ENCODE measurements at places on chromosomes 5 and 9.
A peak's percentile ranks its signal among the peaks of the same experiment; 100 is the strongest.

DNA sequence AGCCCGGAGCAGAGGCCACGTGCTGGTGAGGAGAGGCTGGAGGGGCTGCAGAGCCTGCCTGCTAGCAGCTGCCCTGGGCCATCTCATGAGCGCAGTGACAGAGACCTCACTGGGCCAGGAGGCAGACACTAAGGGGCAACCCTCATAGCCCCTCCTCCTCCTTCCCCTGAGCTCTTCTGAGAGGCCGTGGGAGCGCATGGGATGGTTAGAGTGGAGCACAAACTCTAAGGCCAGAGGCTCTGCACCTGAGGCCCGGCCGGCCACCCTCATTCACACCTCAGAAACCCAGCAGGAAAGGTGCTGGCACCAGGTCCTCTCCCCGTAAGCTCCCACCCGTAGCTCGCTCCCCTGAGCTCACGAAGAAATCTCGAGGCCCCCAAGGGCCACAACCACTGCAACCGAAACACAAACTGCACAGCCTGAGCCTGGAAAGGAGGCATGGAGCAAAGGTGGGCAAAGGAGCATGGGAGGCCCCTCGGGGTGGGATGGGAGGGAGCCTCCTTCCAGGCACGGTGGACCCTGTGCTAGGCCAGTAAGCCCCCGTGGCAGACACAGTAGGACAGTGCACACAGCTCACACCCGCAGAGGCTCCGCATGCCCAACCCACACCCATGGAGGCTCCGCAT is 17.7 kb downstream of the CAMSAP1 start:
- DNase-seq = no peak

- DNase-seq = no peak
These were observed 6.8 kb downstream of the DNAJB5 start for GRCh38 chr9:34996181-34996904.

GRCh38 chr9:13378154-13378553 is 98.7 kb upstream of the MPDZ start:
- DNase-seq = no peak

GRCh38 chr5:55636683-55637082 is 75.4 kb downstream of the SLC38A9 start:
- no peak for DNase-seq

- DNase-seq = no peak
These were observed 86.2 kb downstream of the PTPN3 start for GRCh38 chr9:109411798-109412352.

DNA sequence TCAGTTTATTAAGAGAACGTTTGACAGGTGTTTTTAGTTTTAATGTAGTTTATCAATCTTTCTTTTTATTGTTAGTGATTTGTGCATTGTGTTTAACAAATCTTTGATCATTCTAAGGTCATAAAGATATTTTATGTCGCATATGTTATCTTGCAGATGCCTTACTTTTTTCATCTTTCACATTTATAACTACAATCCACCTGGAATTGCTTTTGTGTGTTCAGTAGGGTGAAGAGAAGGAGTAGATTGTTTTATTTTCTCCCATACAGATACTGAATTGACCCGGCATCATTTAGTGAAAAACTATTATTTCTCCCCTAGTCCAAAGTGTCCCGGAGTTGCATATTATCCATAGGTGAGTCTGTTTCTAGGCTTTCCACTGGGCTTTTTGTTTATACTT is 179.4 kb upstream of the RGMB start:
- DNase-seq = no peak

- DNase-seq = no peak
These were observed 4.8 kb upstream of the F2RL1 start for GRCh38 chr5:76813982-76814562.

DNA sequence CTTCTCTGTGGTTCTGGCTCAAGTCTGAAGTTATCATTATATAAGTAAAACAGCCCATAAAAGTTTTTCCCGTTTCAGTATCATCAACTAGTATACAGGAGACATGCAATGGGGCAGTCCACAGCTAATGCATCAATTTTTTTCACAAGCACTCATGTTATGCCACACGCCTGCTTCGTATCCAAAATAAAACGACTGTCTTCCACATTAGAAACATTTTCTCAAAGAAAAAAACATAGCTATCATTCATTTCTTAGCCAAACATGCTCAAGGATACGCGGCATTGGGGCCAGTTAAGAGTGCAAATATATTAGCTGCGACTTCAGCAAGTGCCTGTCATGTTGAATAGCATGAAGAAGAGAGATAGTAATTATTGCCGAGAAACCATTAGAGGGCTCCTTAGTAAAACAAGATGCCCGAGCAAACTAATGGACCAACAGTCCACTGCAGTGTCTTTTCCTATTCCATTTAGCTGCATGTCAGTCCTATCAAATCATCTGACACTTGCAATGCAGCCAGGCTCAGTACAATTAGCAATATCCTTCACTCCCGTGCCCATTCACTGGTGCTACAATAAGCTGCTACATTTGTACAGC is 68.5 kb downstream of the BNC2 start:
- DNase-seq = no peak

- DNase-seq = no peak
These were observed 92.7 kb downstream of the TRIO start for GRCh38 chr5:14235872-14236271.

DNA sequence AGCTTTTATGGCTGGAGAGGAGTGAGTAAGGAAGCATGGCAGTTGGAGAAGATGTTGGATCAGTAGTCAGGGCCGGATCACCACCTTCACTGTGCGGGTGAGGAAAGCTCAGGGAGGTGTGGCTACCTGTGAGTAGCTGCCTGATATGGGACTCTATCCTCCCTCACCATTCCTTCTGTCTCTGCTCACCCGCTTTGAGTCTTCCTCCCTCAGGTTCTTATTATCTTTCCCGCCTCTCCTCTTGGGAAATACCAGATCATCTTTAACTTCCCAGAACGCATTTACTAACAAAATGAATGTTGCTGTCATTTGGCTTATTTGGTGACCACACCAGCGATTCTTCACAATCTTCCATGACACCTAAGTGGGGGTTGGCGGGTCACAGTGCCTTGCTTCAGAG is 140.7 kb upstream of the GPR151 start:
- DNase-seq = no peak

DNA sequence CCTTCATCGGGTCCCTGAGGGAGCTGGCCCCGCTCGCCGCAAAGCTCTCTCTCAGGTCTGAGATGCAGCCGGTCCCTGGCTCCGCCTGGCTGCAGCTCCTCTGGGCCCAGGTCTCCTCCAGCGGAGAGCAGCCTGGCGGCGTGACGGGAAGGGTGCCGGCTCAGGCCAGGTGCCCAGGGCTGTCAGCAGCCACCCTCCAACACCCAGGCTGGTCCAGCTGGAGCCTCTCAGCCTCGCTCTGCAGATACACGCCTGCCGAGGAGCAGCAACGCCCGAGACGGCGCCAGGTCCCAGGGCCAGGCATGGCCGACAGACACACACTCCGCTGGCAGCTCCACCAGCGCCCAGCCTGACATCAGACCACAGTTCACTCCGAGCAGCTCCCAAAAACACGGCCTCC is 25.6 kb downstream of the FAM163B start:
- peak; percentile 20 for DNase-seq

DNA sequence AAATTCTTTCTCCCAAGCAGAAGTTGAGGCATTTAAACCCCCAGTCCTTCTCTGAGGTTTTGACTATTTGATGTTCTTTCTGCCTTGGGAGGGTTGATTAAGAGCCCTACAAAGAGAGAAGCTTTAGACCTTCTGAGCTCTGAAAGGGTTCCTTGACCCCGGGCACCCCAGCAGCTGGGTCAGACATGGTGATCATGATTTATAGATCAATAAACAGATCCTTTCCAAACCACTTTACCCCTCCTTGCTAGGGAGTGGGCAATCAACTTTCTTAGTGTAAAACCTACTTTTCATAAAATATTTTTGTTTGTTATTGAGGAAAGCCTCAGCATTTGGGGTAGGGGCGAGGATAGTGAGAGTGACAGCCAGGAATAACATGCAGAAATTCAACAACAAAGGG is 117.6 kb downstream of the PRDM6 start:
- no peak for DNase-seq

DNA sequence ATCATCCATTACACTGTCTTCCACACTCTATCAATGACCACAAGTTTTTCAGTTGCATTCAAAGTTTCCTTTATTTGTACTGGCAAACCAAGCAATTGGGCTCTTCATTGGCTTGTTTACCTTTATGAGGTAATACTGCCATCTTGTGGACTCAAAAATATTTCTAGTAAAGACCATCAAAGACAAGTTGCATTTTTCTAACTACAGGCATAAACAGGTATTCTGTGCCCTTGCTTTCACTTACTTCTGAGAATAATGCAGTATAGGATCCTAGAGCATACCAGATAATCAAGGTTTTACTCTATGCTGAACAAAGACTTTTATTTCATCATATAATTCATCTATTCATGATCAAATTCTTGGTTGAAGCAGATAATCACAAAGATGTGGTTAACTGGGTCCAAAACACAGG is 173.7 kb upstream of the POU5F2 start:
- peak; percentile 37 for DNase-seq

- no peak for DNase-seq
These were observed 208.7 kb downstream of the IRX2 start for GRCh38 chr5:2542821-2543220.

DNA sequence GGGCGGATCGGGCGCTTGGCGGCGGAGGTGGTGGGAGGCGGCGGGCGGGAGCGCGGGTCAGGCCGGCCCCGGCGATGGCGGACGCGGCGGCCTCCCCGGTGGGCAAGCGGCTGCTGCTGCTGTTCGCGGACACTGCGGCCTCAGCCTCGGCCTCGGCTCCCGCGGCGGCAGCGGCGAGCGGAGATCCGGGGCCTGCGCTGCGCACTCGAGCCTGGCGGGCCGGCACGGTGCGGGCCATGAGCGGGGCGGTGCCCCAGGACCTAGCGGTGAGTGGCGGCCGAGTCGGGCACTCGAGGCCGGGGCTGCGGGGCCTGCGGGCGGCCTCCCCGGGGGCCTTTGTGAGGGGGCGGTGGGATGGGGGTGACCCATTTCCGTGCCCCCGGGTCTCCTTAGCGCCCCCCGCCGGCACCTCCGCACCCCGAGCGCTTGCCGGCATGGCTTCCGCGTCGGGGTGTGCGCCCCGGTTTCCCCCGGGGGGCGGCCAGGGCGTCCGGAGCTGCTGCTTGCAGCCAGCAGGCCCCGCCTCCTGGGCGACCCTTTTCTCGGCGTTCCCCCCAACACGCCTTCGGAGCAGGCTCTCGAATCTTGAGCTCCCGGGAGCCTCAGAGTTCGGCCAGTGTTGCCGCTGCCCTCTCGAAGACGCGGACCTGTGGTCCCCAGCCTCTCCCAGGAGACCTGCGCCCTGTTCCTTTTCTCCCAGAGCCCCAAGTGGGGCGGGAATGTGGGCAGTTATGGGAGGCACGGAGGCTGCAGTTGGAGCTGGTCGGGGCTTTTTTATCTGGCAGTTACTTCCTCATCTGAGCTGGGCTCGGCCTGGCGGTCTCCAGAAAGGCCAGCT is 456 bp downstream of the KDM3B start:
- DNase-seq = no peak

GRCh38 chr5:135714126-135714894 is 120.2 kb upstream of the SLC25A48 start:
- DNase-seq = no peak

GRCh38 chr5:75677607-75678006 is 39.6 kb downstream of the POC5 start:
- no peak for DNase-seq

- DNase-seq = no peak
These were observed 76.1 kb downstream of the MAMDC2 start for GRCh38 chr9:70119786-70120185.

DNA sequence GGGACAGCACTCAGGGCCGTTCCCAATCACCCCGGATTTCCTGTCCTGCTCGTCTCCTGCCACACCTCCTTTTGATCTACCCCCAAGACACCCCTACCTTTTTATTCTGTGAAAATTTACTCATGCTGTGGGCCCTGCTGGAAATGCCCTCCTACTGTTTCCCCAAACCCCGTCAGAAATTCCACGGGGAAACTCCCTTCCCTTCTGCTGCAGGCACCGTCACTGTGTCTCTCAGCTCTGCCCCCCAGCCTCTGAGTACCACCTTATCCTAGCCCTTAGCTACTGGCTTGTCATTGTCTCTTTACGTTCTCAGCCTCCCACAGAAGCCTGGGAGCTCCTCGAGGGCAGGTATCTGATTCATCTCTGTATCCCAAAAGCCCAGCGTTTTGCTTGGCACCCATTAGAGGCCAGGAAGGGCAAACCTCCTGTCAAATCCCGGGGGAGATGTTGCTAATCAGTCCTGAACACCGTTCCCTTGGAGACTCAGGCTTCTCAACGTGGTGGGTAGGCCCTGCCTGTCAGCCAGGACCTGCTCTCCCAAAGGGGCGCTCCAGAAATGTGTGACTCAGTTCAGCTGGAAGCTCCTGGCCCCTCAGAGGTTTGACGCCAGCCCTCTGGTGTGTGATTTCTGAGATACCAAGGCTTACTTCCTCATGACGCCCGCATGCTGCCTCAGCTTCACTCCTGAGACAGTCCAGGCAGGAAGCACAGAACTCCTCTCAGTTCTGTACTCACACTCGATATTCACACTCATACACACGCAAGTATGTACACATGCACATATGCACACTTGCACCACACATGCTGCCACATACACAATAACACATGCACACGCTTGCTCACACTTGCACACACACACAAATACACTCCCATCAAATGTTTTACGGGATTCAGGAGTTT is 50.7 kb upstream of the GRHPR start:
- no peak for DNase-seq

DNA sequence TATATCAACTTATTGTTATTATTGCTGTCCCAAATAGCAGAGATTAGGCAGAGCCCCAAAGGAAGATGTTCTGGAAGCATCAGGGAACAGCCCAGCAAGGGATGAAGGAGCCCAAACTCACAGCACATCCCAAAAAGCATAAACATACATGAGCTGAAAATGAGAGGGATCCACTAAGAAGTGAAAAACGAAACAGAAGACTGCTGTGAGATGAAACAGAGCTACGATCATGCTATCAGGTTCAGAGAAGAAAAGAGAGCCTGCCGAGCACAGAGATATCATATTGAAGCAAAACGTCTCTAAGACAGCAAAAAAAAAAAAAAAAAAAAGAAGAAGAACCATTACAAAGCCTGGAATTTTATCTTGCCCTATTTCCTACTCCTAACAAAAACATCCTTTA is 127.3 kb downstream of the ZNF608 start:
- no peak for DNase-seq

GRCh38 chr5:122392824-122393223 is 80.8 kb downstream of the SNCAIP start:
- DNase-seq = peak; percentile 21

DNA sequence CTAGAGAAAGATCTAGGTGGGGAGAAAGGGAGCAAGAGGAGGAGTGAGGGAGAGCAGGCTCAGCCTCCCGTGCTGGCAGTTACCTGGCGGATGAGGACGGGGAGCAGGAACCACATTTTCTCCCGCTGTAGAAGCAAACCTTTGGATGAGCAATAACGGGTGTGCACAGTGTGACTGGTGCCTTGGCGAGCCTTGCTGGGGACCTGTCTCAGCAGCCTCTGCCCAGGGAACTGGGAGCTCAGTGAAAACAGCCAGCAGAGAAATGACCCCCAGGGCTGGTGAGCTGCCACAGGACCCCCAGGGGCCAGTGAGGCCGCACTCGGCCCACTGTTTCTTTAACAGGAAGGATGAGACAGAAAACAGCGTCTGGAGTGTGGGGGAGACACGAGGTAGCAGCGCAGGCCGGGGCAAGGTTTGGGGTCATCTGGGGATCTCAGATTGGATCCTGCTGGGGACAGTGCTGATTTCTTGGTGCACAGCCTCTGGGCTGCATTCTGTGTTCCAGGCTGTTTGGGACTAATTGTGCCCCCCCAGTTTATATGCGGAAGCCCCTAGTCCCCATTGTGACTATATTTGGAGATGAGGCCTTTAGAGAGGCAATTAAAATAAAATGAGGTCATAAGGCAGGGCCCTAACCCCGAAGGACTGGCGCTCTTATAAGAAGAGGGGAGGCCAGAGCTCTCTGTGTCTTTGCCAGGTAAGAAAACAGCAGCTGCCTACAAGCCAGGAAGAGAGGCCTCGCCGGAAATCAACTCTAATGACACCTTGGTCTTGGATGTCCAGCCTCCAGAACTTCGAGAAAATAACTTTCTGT is 118.8 kb upstream of the PHYKPL start:
- no peak for DNase-seq

Measured in SHP77 treated with DMSO at 0.1 percent for 48 hours (cell line).